ENCODE measurements at places on chromosomes 3 and 15. TPM values are rescaled to one million over a fixed set of nuclear protein-coding genes. Genes with fewer than 3 reads are reported as not detected.

- no peak for DNase-seq
Measured at GRCh38 chr3:105806359-105806758, 62.5 kb downstream of the CBLB start.

DNA sequence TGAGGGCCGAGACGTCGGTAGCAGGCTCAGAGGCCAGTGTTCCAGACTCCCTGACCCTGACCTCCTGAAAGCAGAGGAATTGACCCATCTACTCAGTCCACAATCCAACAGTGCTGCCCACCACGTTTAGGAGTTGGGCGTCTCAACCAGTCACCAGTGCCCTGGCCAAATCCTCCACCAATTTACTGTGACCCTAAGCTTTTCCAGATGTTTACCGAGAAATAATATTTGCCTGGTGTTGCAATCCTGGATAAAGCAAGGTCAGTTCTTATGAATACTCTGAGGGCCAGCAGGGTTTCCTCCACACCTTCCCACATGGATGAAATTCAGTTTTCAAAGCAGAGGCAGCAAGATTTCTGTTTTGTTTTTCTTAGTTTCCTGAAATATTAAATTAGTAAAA, 7.5 kb upstream of the APOD start:
- no peak for DNase-seq

DNA sequence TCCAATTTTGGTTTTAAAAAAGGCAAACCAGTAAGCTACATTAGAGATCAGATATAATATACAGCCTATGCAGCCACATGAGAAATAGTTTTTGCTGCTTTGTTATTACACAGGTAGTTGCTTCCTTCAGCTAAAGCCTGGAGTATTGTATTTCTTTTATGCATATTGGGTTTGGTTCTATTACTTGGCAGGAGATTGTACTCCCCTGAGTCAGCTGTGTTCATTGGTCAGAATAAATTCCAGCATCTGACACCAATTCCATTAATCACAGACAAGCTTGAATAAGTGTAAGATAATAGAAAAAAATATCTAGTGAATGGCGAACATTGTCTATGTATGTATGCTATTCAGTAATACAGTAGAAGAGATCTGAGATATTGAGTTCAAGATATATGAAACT, 26.1 kb upstream of the ZCWPW2 start:
- no peak for DNase-seq

DNA sequence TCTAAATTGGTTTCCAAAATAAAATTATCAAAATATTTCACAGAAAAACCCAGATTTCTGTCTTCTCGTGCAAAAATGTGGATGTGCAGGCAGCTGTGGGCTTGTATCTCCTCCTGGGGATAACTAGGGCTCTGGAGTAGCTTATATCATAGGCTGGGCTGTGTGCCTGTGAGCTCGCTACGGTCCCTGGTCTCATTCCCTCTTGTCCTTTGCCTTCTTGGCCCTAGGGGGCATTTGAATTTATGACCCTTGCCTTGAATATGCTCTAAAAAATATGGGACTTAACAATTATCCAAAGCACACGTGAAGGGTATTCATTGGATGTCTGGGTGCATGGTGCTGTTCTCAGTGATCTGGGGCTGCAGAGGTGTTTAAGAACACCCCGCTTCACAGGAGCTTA, 132.6 kb downstream of the PDZRN3 start:
- no peak for DNase-seq

- no peak for DNase-seq
Measured at GRCh38 chr3:116267116-116267515, 178.2 kb downstream of the LSAMP start.

DNA sequence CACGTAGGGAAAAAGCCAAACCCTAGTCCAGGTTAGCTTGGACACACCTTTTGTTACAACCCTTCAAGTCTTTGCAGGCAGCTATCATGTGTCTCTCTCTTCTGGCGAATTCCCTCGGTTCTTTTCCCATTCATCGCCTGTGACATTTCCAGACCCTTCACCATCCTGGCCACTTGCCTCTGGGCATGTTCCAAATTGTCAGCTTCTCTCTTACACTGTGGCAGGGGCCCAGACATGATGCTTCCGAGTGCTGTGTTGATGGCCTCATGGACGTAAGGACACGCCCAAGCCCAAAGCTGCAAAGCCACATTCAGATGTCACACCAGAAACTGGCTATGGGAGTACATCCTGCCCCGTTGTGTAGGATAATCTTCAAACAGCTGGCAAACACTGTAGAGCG, 58.5 kb downstream of the ISG20 start:
- DNase-seq: no peak

DNA sequence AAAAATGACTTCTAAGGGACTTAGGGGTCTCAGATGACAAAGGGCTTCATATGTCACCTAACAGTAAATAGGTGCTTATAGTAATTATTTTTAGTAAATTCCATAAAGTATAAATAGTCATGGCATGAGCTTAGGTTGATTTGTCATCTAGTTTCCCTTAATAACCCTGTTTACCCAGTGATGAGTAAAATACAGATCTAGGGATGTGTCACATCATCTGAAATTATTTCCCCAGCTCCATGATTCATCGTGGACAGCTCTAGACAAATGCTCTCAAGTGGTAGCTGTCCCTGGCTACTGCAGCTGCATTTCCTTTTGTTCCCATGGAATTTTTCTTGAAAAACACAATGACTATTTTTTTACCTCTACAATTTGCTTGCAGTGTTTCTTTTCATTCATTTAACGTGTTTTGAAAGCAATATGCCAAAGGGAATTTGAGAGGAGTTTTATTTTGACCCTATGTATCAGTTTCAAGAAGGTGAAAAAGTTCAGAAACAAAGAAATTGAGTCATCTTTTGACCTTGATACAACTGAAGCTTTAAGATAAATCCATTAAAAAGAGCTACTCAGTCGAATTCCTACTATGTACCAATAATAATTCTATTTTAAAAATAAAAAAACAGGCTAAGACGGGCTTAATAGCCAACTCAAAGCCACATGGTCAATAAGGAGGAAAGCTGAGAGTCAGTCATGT, 241.6 kb downstream of the KCNMB2 start:
- no peak for DNase-seq

GRCh38 chr3:194561306-194561974, 71.8 kb downstream of the TMEM44 start:
- DNase-seq: no peak

DNA sequence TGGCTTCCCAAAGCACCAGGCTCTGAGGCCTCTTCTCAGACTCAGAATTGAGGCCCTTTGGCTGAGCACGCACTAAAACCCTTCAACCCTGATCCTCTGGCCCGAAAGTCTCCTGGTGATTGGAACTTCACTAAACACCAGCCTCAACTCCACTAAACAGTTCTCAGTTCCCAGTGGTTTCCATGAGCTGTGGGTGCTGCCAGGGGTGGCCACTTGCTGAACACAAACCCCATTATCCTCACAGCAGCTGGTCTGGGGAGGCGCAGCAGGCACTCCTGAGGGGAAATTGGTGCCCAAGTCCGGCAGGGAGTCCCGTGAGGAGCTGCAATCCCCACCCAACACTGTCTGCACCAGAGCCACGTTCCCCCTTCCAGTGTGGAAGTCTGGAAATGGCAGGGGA, 3.8 kb upstream of the CLK3 start:
- no peak for DNase-seq

- DNase-seq: no peak
Measured at GRCh38 chr3:159807137-159808040, 181.2 kb upstream of the IL12A start.

- DNase-seq: no peak
Measured at GRCh38 chr3:130227540-130227939, 117.9 kb upstream of the COL6A5 start.

DNA sequence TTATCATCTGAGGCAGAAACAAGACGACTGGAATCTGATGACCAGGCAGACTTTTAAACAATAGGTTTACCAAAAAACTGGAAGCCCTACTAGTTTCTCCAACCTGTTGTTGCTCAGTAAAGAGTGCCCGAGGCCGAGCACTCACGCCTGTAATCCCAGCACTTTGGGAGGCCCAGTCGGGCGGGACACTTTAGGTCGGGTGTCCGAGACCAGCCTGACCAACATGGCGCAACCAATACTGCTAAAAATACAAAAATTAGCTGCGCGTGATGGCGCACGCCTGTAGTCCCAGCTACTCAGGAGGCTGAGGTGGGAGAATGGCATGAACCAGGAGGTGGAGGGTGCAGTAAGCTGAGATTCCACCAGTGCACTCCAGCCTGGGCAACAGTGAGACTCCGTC, 1.1 kb upstream of the WDR5B start:
- DNase-seq: no peak

DNA sequence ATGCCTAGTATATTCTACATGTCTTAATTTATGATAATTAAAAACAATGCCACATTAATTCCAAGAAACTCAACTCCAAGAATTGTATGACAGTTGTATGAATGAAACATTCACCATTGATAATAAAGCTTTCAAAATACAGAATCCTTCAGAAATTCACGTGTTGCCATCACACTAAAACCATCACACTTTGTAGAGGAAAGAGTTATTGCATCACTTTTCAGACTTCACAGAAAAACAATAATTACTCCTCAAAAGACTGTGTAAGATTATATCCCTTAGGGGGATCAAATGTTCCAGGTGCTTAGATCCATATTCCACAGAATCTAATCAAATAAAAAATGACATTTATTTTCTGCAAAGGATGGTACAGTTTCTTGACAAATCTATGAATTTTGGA, 85.0 kb downstream of the OSBPL10 start:
- DNase-seq: no peak

DNA sequence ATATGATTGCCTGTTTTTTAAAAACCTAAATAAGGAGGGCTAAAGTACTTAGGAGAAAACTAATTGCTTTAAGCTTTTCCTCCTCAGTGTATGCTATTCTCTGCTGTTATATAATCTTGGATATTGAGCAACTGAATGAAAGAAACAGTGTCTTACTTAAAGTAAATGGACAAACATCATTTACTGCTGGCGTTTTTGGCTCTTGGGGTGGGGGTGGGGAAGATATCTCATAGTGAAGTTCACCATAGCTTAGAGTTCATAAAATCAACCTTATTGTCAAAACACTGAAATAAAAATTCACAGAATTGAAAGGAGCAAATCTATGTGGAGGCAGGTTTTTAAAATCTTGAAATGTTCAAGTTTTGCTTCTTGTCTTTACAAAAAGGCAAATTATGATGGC, 256.4 kb upstream of the SOX2 start:
- DNase-seq: no peak

DNA sequence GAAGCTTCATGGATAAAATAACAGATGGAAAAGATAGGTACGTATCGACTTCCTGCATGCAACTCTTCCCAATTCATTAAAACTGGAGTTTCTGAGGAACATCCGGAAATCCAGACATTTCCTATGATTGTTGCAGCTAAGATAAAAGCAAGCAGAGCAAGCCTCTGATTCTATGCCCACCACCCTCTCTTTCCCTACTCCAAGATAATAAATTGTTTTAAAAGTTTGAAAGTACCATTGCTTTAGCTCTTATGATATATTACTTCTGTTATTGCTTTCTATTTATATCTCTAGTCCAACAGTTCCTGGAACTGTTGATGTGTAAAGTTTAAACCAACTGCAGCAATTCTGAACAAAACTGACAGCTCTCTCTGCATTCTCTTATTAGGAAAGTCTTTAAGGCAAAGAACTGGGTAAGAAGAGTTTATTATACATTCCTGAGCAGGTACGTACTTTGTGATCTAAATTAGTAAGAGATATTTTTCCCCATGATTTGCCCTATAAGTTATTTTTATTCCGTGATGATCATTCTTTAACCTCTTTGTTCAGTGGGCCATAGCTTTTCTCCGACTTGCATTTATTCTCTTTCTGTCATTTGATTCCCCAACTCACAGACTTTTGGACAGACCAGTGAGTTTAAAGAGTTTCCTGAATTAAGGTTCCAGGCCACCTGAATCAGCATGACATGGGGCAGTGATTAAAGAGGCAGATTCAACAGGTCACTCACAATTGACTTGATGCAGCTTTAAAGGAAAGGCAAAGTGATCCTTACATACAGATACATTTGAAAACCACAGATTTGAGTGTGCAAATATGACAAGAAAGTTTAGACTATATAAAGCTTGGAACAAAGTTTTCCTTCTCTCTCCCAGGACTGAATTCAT, 94.2 kb upstream of the THRB start:
- no peak for DNase-seq

CPLX3 gene
- total RNA-seq: not detected

GRK7 gene
- total RNA-seq: not detected

CASR gene
- not detected for total RNA-seq

TMIE gene
- total RNA-seq: not detected

EFHB gene
- 1.8 TPM for total RNA-seq

MCTP2 gene
- 0.32 TPM for total RNA-seq

CFAP100 gene
- not detected for total RNA-seq

Measured in osteocyte (in vitro differentiated cells).